ENCODE measurements at places on chromosomes 5 and 9.

DNA sequence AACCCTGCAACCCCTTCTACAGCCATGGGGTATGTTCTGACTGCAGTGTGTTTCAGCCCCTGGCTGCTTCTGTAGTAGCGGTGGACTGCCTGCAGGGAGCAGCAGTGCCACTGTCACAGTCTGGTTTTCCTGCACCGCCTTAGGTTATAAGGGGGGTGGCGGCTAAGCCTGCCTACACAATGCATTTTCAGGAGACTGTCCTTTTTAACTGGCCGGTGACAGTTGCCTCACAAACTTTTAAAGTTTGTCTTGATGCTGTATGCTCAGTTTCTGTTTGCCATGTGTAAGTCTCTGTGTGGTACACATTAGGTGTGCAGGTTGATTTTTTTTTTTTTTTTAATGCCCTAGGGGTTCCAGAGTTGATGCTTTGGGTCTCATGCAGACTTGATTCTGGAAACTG is 53.0 kb downstream of the NUP214 start:
- DNase-seq, result no peak

- no peak for DNase-seq
Observed at GRCh38 chr5:56638768-56639238, 176.5 kb upstream of the MAP3K1 start.

DNA sequence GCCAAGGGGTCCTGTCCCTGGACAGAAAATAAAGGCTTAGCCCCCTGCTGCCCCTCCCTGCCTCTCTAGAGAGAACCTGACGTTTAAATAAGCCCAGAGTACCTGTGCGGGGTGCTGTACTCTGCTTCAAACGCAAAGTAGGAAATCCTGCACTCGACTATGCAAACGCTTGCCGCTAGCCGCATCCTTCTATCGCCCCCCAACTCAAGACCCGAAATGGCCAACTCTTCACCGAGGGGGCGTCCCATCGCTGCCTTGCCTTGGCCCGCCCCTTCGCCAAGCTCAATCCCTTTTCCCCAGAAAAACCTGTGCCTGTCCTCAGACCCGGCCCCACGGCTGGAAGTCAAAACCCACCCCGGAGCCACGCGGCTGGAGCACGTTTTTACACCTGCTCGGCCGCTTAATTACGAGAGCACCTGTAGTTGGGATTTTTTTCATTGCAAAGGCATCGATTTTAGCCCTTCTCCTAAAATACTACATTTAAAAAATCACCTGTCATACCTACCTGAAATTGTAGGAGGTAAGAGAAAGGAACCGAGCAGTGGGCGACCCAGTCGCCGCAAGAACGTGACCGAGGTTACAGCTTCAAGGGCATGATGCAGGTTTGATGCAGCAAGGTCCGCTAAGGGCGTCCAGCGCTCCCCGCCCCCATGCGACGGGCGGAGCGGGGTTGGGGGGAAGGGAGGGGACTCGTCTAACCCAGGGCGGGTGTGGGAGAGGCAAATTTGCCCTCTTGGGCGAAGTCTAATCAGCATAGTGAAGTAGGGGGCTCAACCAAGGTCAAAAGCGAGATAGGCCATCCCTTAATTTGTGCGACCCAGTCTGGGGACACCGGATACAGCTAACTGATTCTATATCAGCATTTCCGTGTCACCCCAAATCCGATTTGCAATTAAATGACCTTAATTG is 3.5 kb downstream of the ELAVL2 start:
- DNase-seq, result no peak

GRCh38 chr9:1959371-1959770 is 55.8 kb upstream of the SMARCA2 start:
- DNase-seq, result no peak

Measured in AG09309 (cell line).